Ovary (tissue), 10 donors: ENCODE measurements at places on chromosomes 3 and 15. TPM values are rescaled to one million over a fixed set of nuclear protein-coding genes. Genes with fewer than 3 reads are reported as not detected.

Gene MAGEF1
- total RNA-seq = 29.3 TPM

Gene GP9
- not detected for total RNA-seq

Gene LRRIQ4
- 0.23 TPM for total RNA-seq

Gene SNX33
- 33.8 TPM for total RNA-seq

Gene NR2E3
- not detected for total RNA-seq

Gene CLDN16
- 5.2 TPM for total RNA-seq

Gene MELTF
- 3.4 TPM for total RNA-seq

Gene SLC22A14
- not detected for total RNA-seq

DNA sequence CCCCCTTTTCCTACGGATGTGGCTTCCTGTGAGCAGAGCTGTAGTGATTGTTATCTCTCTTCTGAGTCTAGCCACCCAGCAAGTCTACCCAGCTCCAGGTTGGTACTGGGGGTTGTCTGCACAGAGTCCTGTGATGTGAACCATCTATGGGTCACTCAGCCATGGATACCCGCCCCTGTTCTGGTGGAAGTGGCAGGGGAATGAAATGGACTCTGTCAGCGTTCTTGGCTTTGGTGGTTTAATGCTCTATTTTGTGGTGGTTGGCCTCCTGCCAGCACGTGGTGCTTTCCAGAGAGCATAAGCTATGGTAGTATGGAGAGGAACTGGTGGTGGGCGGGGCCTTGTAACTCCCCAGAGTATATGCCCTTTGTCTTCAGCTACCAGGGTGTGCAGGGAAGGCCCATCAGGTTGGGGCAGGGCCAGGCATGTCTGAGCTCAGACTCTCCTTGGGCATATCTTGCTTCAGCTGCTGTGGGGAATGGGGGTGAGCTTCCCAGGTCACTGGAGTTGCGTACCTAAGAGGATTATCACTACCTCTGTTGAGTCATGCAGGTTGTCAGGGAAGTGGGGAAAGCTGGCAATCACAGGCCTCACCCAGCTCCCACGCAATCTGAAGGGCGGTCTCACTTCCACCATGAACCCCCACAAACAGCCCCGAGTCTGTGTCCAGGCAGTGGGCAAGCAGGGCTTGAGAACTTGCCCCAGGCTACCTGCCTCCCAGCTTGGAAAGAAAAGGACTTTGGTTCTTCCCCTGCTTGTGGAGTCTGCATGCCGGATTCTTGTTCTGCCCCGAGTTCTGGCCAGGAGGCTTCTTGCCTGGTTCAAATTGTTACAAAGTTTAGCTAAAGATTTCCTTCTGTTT, 9.0 kb upstream of the ADGRG7 start:
- no peak overlapping the region for H3K4me3 ChIP-seq
- H3K27ac ChIP-seq = no peak overlapping the region
- H3K36me3 ChIP-seq = no peaks in the 10 kb centered on the region
- H3K27me3 ChIP-seq = no peaks in the 10 kb centered on the region

DNA sequence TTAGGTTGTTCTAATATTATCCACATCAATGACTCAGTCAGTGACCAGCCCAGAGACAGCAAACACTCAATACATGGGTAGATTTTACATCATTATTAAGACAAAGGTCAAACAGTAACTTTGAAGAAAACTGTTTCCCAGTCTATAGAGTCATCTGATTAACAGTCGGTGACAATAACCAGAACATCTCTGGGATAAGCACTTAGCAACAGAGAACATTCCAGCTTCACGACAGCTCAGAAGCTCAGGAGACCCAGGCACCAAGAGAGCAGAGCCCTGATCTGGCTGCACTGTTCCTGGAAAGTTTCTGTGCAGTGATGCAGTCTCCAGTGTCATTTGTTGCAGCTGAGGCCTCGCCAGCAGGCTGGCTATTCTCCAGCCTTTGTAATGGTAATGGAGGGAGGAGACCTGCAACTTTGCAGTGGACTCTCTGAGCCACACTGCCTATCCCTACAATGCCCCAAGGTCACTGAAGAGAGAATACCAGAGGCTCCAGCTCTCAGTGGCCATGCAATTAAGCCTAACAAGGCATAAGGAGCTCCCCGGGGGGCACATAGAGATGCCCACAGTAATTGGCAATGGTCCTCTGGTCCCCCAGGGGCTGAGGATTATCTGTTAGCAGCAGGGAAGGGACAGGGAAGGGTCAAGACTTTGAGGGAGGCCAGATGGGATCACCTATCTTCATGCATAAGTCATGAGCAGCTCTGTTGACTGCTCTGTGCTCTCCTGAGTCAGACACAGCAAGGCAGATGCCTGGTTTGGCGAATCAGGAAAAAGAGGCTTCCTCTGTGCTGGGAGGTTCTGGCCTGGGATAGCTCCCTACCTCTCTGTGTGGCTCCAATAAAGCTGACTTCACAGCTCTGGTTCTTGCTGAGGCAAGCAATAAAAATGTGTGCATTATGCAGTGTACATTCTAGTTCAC, 163.6 kb downstream of the CTNNB1 start:
- no peak overlapping the region for H3K4me3 ChIP-seq
- no peak for DNase-seq
- H3K27me3 ChIP-seq = no peaks in the 10 kb centered on the region

GRCh38 chr3:158909870-158910269, 108.0 kb downstream of the MFSD1 start:
- H3K36me3 ChIP-seq = no peaks in the 10 kb centered on the region
- no peak overlapping the region for H3K4me3 ChIP-seq
- H3K27ac ChIP-seq = no peak overlapping the region

- no peaks in the 10 kb centered on the region for H3K27me3 ChIP-seq
- H3K36me3 ChIP-seq = no peaks in the 10 kb centered on the region
- H3K4me3 ChIP-seq = no peak overlapping the region
- H3K4me1 ChIP-seq = no peaks in the 10 kb centered on the region
- DNase-seq = no peak
- no peak overlapping the region for H3K27ac ChIP-seq
Measured at GRCh38 chr15:98560338-98560737, 88.0 kb upstream of the IGF1R start.

GRCh38 chr15:68578175-68578979, 416 bp upstream of the CORO2B start:
- peaks cover 15% of the 10 kb centered on the region for H3K4me1 ChIP-seq
- H3K4me3 ChIP-seq = peak overlapping the region; percentile 67
- H3K27me3 ChIP-seq = no peaks in the 10 kb centered on the region
- peak overlapping the region; percentile 96 for H3K27ac ChIP-seq
- DNase-seq = peak; percentile 88
- no peaks in the 10 kb centered on the region for H3K36me3 ChIP-seq

DNA sequence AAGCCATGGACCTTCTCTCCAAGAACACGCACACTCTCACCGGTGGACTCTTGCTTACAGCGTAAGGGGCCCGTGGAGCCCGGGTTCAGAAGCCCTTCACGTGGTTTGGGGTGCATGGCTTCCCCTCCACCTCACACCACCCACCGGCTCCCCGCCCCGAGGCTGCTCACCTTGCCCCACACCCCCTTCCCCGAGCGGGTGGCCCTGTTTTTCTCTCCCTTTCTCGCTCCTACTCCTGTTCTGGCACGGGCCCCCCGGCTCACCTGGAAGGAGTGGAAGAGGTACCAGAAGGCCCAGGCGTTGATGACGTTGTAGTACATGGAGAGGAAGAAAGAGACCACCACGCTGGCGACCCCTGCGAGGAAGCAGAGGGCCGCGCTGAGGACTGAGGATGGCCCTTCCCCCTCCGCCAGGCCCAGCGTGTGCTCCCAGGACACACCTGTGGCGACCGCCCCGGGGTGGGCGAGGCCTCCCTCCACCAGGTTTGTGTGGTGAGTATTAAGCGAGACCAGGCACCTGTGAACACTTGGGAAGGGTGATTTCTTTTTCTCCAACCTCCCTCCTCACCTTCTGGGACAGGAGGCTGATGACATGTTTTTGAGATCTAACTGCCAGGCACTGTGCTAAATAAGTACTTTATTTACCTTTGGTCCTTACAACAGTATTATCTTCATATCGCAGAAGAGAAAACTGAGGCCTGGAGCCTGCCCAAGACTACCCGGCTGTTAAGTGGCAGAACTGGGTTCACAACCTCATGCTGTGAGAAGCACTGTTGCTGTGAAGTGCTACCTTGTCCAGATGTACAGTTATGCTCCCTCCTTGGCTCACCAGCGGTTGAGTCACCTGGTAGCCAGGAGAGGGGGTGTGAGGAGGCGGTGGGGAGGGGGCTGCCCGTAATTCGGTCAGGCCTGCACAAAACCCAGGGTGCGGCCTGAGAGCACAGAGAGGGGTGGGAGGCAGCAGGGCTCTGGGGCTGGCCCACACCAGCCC, 16.3 kb downstream of the SLC6A20 start:
- H3K36me3 ChIP-seq = no peaks in the 10 kb centered on the region
- DNase-seq = no peak
- H3K4me1 ChIP-seq = no peaks in the 10 kb centered on the region
- no peak overlapping the region for H3K4me3 ChIP-seq
- H3K27me3 ChIP-seq = no peaks in the 10 kb centered on the region

DNA sequence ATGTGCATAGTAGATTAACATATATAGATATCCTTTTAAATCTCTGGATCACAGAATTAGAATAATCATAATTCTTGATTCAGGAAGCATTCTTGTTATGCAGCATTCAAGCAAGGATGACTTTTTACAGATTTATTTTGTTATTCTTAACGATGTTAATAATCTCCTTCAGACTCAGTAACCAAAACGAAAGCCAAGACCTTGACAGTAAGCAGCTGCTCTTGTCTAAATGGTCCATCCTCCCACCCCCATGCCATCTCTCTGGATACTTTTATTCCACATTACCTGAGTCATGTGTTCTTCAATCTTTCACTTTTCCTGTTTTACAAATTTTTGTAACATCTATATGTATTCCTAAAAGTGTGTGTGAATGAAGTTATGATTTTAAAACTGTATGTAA, 33.3 kb upstream of the GPR171 start:
- no peak overlapping the region for H3K27ac ChIP-seq
- H3K36me3 ChIP-seq = no peaks in the 10 kb centered on the region
- H3K4me3 ChIP-seq = no peak overlapping the region

DNA sequence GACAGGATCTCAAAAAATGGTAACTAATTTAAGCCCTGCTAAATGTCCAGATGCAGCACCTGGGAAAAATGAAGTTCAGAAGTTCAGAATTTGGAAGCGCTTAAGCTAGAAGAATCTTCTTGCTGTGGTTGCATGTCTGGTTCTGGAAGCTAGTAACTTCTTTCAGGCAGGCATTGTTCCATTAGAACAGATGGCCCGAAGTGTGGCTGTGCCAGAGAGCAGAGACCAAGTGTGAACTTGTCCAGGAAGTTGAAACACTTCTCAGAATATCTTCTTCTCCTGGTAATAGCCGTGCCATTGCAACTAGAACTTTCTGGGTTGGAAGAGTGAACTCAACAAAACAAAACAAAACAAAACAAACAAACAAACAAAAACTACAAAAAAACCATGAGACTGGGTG, 80.0 kb downstream of the MITF start:
- H3K4me3 ChIP-seq = no peak overlapping the region
- H3K27ac ChIP-seq = no peak overlapping the region
- peak; percentile 19 for DNase-seq
- peaks cover 5% of the 10 kb centered on the region for H3K4me1 ChIP-seq

DNA sequence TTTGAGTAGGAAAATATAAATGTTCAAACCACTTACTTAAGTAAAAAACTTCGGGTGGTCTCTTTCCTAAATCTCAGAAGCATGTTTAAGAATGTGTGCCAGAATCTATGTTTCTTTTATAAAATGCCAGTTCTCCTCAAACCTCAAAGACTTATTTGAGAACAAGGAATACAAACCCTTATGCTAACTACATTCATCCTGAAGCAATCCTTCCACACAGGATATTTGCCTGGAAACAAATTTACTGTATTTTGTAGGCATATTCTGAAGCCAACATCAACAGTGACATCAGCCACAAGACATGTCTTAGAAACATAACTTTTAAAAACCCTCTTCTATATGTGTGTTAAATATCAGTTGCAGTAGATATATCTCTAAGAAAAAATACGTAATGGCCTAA, 1077.0 kb downstream of the ROBO1 start:
- H3K4me1 ChIP-seq = no peaks in the 10 kb centered on the region
- no peak overlapping the region for H3K4me3 ChIP-seq
- no peaks in the 10 kb centered on the region for H3K27me3 ChIP-seq

GRCh38 chr3:129764090-129764489, 129.4 kb downstream of the TMCC1 start:
- no peak overlapping the region for H3K27ac ChIP-seq
- no peak overlapping the region for H3K4me3 ChIP-seq
- no peak for DNase-seq
- no peaks in the 10 kb centered on the region for H3K36me3 ChIP-seq

DNA sequence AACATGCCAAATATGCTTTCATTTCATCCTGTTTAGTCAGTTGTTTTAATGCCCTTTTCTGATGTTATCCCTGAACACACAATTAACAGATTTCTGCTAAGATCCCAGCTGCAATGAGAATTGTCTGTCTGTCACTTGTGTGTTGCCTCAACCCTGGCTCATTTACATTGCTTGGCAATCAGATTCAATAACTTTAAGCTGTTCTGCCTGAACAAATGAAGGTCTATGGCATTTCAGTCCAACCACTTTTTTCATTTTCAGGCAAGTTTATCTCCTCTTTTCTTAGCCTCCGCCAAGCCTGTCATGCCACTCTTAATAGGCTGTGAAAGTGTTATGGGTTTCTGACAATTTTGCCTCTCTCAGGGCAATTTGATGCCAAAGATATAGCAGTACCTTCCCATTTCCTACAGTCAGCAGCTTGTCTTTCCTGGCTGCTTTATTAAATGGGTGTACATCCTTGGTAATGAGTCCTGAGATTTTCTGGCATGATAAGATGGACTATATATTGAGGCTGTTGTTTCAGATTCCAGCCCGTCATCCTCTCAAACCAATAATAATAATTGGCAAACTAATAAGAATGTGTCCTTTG, 68.7 kb upstream of the ADAMTS9 start:
- H3K4me3 ChIP-seq = no peak overlapping the region
- no peaks in the 10 kb centered on the region for H3K27me3 ChIP-seq
- no peaks in the 10 kb centered on the region for H3K36me3 ChIP-seq
- DNase-seq = no peak

DNA sequence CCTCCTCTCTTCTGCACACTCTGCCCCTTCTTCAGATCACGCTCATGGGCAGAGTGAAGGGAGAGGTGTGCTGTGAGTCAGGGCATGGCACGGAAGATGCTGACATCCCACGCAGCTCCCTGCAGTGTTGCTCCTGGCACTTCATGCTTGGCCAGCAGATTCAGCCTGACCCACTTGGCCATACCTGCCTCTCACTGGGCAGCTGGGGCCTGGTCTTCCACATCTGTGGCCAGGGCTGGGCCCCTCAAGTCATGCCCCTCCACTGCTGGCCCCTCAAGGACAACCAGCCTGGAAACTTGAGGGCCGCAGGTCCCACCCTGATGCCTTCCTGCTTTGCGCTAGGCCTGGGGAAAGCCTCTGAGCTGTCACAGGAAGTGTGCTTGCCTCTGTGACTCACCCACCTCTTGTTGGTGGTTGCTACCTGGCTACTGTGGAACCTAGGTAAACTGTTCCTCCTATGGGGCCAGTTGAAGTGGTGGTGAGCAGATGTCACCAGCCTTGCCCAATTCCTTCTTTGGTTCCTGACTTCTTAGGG, 48.7 kb downstream of the BSN start:
- no peak overlapping the region for H3K27ac ChIP-seq
- no peak for DNase-seq
- no peaks in the 10 kb centered on the region for H3K4me1 ChIP-seq
- H3K4me3 ChIP-seq = no peak overlapping the region
- no peaks in the 10 kb centered on the region for H3K36me3 ChIP-seq
- H3K27me3 ChIP-seq = no peaks in the 10 kb centered on the region

- H3K27ac ChIP-seq = no peak overlapping the region
- no peaks in the 10 kb centered on the region for H3K36me3 ChIP-seq
- no peaks in the 10 kb centered on the region for H3K4me1 ChIP-seq
- H3K4me3 ChIP-seq = no peak overlapping the region
- DNase-seq = no peak
Measured at GRCh38 chr3:25265284-25265683, 162.8 kb upstream of the RARB start.
